Stimulated activated CD4-positive, alpha-beta T cell treated with anti-CD3 and anti-CD28 coated beads, Interleukin-12 subunit alpha, Interleukin-12 subunit beta, amount 100 ng/mL, for 48 hours (primary cell): ENCODE measurements at places on chromosomes 2 and 18.

- DNase-seq: no peak
Measured at GRCh38 chr2:220034426-220035130, 407.1 kb downstream of the SLC4A3 start.

- DNase-seq: no peak
Measured at GRCh38 chr2:94875064-94875819, 4.0 kb downstream of the TEKT4 start.

DNA sequence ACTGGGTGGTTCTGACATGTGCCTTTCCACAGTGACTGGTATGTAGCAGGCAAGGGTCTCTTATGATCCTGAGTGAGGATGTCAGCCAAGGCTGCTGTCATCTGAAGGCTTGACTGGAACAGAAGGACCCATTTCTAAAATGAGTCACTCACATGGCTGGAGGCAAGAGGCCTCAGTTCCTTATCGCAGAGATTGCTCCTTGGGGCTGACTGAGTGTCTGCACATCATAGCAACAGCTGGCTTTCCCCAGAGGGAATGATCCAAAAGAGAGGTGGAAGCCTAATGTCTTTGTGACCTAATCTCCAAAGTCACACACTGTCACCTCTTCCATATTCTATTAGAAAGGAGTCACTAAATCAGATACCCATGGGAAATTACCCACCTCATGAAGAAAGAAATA, 114.0 kb downstream of the NEDD4L start:
- no peak for DNase-seq

DNA sequence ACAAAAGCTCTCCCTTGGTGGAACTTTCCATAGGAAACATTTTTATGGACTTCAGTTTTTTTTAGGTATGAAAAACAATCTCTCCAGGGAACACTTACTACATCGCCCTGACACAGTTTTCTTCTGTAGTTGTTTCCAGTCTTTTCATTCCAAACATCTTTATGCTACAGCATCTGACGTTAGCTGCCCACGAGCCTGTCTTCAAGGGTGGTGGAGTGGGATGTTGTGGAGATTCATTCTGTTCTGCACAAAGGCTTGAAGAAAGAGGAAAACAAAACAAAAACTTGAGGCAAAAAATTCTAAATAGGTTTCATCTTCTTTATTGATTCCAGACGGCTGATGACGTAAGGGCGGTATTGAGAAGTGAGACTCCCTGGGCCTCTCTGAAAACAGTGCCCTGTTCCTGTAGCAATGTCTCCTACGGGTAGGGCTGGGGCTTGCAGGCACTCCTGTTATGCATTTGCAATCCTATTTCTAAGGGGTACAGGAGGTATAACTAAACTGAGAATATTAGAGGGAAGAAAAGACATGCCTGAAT, 375.0 kb downstream of the RNF144A start:
- no peak for DNase-seq

- no peak for DNase-seq
Measured at GRCh38 chr2:58377181-58377580, 136.1 kb upstream of the FANCL start.

GRCh38 chr2:61182059-61182383, 20.0 kb downstream of the C2orf74 start:
- DNase-seq: no peak

GRCh38 chr18:45780568-45780967, 44.9 kb upstream of the SIGLEC15 start:
- DNase-seq: no peak

- DNase-seq: no peak
Measured at GRCh38 chr2:205714789-205715720, 32.8 kb downstream of the NRP2 start.

DNA sequence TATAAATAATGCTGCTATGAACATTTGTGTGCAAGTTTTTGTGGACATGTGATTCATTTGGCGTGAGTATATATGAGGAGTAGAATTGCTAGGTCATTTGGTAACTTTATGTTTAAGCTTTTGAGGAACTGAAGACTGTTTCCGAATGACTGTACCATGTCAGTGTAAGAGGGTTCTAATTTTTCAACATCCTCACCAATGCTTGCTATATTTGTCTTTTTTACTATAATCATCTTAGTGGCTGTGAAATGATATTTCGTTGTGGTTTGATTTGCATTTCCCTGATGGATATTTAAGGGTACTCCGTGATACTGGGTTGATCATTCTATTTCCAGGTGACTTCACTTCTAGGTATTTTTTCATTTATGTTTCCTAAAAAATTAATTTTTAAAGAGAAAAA, 241.1 kb downstream of the BCL2 start:
- DNase-seq: no peak

- DNase-seq: no peak
Measured at GRCh38 chr2:196137271-196137670, 34.1 kb downstream of the STK17B start.

GRCh38 chr2:120477831-120478481, 132.0 kb downstream of the INHBB start:
- DNase-seq: no peak

GRCh38 chr2:239152239-239152915, 248.4 kb downstream of the HDAC4 start:
- no peak for DNase-seq

DNA sequence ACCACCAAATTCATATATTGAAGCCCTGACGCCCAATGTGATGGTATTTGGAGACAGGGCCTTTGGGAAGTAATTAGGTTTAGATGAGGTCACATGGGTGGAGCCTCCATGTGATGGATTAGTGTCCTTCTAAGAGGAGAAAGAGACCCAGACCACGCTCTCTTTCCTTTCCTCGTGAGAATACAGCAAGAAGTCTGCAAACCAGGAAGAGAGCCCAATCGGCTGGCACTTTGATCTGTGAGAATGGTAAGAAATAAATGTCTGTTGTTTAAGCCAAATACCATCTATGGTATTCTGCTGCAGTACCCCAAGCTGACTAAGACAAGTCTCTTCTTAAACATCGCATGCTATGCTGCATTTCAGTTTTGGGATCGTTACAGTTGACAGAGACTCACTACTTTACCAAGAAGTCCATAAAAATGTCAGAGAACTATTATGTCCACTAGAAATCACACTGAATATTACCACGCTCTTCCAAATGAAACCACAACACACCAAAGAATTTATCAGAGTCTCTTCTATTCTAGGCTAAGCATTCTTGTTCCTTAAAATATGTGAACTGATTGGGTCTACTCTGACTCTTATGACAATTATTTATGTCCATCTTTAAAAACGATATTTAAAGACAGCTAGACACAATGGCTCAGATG, 48.5 kb downstream of the LPIN2 start:
- DNase-seq: no peak

GRCh38 chr18:75212751-75213090, 2.1 kb downstream of the TSHZ1 start:
- DNase-seq: no peak

DNA sequence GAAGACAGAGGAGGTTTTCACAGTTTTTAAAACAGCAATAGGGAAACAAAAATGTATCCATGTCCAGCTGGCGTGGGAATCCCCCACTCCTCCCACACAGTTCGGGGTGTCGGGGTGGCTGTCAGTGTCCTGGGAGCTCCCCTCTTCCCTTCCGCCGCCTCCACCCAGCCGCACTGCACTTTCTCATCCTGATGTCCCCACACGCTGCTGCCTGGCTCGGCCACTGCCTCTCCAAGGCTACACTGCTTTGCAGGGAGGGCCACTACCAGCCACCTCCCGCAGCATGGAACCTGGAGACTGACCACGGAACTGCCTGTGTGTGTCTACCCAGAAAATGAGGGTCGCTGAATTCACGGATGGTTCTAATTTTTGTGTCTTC, 138.7 kb upstream of the CTDP1 start:
- no peak for DNase-seq

GRCh38 chr18:29062921-29063320, 886.0 kb upstream of the CDH2 start:
- no peak for DNase-seq

DNA sequence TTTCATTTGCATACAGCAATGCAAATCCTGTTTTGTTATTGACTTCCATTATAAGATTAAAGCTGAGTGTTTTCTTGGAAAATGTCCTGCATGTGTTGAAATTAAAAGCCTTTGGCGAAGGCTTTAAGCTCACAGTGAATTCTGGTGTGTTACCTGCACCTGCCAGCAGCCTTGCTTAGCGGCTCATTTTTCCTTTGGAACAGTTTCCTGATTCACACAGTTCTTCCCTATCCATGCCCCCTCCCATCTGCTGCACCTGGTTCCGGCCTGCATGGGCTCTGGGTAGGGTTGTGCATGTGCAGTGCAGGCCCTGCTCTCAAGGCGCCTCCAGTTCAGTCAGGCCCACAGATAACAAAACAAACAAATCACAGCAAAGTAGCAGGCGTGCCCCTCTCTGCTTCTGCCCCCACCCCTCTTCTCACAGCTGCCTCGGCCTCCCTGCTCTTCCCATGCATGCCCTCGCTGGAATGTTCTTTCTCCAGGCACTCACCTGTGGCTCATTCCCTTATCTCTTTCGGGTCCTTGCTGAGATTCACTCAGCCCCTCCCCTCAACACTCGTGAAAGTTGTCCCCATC, 15.8 kb downstream of the MTCL1 start:
- no peak for DNase-seq

- no peak for DNase-seq
Measured at GRCh38 chr2:20179755-20180594, 45.0 kb downstream of the SDC1 start.

DNA sequence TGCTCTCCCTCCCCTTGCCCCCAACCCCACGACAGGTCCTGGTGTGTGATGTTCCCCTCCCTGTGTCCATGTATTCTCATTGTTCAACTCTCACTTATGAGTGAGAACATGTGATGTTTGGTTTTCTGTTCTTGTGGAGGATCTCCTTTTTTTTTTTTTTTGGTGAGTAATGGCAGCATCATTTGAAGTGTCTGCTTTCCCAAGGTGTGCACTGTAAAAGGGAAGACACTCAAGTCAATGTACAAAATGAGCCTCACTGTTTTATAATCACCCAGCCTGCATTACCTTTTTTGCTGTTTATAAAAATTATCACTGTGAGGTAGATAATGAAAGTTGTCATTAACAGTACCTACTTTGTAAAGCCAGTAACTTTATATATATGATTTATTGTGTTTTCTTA, 56.9 kb downstream of the INSIG2 start:
- no peak for DNase-seq

DNA sequence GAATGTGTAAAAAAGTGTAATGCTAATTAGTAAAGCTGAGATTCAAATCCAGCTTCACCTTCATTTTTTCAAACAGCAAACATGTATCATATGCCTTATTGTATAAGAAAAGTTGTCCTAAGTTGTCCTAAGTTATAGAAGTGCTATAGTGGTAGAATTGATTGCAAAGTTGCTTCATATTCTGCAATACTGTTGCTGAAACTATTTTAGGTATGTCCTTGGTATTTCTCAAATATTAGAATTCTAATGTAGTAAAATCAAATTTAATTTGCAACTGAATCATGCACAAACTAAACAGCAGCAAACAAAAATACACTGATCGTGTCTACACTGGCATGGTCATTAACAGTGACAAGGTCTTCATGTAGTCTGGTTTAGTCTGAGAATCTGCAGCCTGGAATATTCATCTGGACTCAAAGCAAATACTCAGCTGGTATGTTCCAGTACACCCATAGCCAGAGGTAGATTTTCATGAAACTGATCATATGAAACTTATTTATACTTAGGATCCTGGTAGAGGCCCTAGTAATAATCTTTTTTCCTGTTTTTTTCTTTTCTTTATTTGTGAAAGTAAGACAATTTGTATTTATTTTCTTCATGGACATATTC, 555.6 kb upstream of the ZEB2 start:
- no peak for DNase-seq

DNA sequence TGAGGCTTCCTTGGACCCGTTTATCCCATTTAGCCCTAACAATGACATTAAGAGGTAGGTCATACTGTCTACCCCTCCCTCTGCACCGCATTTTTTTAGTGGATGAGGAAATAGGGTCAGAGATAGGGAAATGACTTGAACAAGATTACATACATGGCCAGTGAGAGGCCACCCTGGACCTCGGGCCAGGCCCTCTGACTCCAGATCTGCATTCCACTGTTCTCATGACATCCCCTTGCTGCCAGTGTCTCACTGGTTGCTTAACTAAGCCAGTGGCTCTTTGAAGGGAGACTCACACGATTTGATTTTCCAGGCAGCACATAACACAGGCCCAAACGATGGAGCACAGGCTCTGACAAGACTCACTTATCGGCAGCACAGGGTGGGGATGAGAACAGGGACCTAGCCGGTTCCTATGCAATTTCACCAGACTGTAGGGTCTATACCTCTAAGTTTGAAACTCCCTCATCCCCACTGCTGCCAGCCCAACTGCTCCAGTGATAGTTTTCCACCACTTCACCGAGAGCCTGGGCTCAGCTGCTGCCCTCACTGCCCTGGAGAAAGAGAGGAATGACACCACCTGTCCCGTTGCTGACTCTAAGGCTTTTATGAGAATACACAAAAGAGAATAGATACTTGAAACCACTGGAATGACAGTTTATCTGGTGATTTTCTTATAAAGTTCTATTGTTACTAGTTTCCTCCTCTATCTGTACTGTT, 82.5 kb downstream of the TMEM247 start:
- no peak for DNase-seq

- no peak for DNase-seq
Measured at GRCh38 chr2:232750135-232750671, 26.2 kb downstream of the KCNJ13 start.

DNA sequence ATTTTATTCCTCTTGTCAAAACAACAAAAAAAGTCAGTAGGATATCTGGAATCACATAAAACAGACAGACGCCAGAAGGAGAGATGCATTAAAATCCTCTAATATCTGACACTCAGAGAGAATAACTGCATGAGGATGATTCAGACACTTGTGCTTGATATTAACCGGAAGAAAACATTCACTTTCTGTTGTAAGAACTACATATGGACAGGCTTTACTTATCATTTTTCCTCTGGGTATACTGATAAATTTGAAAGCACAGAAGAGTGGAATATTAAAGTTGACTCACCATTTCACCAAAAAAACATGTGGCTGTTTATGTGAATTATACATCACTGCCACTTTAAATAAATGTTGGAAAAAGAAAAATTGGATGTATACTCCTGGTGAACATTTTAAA, 589.1 kb upstream of the CDH2 start:
- DNase-seq: no peak

GRCh38 chr2:38028829-38029228, 47.1 kb downstream of the CYP1B1 start:
- DNase-seq: no peak

DNA sequence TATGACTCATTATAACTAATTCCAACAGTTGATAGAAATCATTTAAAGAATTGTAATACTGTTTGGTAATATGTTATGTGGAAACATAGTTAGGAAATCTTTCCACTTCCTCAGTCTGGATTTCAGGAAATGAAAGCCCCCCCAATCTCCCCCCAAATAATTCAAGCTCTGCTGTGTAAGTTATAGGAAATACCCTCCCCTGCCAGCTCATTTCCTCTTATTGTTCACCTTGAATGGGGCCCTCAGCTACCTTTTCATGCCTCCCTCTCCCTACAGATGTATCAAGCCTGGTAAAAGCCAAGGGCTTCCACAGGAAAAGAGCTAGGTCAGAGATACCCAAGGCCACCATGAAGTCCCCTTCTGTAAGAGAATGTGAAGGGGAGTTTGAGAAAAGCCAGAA, 155.5 kb downstream of the CNTNAP5 start:
- no peak for DNase-seq
